ENCODE measurements at places on chromosomes 4 and X.

GRCh38 chr4:79476196-79476595 lies 68.2 kb upstream of the GK2 start:
- no peak for DNase-seq

DNA sequence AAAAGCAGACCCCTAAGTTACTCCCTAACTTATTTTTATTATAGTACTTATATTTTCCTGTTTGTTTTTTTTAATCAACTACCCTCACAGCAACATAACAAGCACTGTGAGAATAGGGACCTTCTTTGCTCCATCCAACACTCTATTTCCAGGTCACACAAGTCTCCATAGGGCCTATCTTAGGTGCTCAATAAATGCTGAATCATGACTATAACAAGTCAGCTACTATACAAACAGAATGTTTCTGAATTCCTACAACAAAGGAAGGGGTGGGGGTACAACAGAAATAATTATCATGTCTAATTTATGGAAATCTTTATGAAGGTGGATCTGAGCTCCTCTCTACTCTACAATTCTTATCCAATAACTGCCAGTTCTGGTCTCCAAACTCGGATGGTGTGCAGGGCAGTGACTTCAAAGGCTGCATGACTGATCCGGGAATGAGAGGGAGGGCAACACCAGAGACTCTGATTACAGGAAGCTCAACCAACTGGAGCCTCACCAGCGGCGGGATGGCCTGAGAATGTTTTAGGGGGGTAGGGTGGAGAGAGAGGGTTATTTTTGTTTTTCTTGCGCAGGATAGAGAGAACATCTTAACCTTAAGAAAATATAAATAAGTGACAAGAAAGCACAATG lies 71.1 kb downstream of the HADH start:
- no peak for DNase-seq

DNA sequence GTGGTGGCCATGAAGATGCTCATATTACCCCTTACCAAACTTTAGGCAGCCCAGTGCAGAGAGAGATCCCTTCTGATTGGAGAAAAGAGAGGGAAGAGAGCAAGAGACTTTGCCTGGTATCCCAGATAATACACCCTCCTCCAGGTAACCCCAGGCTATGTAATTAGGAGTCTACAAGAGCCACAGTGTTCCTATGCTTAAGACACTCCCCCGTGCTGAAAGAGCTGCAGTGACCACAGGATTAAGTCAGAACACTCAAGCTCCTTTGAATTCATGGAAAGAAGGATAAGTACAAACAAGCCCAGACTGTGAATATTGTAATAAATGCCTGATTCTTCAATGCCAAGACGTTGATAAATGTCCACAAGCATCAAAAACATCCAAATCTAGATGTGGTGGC lies 41.4 kb downstream of the PABPC4L start:
- no peak for DNase-seq

DNA sequence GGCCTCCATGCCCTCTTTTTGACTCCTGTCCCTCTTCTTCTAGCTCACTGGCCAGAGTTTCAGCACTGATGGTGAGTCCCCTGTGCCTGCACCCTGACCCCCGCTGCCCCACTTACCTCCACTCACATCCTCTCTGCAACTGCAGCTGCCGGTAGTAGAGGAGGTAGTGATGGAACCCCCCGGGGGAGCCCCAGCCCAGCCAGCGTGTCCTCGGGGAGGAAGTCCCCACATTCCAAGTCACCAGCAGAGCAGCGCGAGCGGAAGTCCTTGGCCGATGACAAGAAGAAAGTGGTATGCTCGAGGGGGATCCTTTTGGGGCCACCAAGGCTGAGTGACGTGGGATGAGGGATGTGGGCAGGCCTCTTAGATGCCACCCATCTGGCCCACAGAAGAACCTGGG lies 5.8 kb downstream of the ARAF start:
- no peak for DNase-seq

- DNase-seq: no peak
These were observed 8.3 kb downstream of the GAB3 start for GRCh38 chrX:154742613-154743012.

GRCh38 chr4:124783847-124784246 lies 71.3 kb upstream of the ANKRD50 start:
- DNase-seq: no peak

GRCh38 chrX:85309717-85310116 lies 65.9 kb downstream of the ZNF711 start:
- DNase-seq: no peak

DNA sequence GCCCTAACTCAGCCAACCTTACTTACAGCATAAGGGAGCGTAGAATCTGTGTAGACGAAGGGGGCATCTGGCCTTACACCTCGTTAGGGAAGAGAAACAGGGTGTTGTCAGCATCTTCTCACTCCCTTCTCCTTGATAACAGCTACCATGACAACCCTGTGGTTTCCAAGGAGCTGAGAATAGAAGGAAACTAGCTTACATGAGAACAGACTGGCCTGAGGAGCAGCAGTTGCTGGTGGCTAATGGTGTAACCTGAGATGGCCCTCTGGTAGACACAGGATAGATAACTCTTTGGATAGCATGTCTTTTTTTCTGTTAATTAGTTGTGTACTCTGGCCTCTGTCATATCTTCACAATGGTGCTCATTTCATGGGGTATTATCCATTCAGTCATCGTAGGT lies 14.6 kb downstream of the PLP1 start:
- DNase-seq: no peak

DNA sequence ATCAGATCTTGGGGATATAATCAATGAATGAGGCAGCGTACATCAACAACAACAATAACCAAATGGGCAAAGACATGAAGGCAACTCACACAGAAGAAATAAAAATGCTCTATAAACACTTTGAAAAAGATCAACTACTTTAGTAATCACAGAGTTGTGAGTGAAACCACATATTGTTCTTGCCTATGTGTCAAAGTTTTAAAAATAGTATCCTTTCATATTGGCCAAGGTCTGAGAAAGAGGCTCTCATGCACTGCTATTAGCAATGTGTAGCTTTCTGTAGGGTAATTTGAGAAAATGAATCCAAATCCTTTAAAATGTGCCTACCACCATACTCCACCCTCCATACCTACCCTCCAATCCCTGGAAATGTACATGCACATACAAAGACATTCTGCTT lies 25.0 kb downstream of the COQ2 start:
- DNase-seq: no peak

DNA sequence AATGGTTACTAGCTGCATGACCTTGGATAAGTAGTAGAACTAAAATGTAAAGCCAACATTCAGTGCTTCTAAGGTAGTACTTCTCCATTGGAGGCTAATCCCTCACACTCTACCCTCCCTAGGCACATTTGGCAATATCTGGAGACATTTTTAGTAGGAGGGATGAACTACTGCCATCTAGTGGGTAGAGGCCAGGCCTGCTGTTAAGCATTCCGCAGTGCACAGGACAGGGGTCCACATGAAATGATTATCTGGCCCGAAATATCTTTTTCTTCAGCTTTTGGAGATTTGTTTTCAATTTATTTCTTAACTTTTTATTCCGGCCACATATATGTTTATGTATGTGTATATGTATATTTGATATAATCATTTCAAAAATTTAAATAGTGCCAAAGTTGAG lies 36.0 kb upstream of the SPANXC start:
- no peak for DNase-seq

- peak; percentile 45 for DNase-seq
These were observed 1.7 kb downstream of the MTMR1 start for GRCh38 chrX:150694738-150695410.

GRCh38 chrX:49270249-49270921 lies 792 bp downstream of the PPP1R3F start:
- no peak for DNase-seq

DNA sequence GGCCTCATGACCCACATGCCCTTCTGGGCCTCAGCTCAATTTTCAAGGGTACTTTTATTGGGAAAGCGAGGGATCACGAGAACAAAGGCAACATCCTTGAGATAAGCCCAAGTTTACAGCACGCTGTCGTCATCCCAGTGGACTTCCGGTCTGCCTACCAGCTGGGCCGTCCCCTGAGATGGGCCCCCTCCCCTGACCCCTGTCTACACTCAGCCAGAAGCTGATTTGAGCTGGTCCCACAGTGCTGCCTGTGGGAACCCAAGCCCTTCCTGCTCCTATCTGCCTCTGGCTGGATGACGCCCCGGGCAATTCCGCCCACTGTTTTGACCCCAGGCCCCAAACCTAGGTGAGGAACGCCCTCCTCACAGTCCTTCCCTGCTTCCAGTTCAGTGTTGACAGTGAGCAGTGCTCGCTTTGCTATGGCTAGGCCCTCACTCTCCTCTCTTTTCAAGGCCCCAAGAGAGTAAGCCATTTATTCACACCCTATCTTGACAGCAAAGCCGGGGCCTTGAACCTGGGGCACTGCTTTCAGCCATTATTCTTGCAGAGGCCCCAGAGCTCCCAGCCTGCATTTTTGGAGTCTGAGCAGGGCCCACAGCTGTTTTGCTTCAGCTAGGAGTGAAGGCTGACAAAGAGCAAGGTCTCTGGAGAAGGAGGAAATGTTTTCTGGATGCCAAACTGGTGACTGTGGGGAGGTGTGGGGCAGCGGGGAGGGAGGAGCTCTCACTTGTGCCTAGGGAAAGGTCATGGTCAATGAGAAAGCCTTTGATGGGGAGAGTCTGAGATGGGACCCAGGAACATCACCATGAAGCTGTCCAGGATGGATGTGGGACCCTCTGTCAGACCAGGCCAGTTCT lies 164.6 kb upstream of the BCOR start:
- no peak for DNase-seq

- DNase-seq: no peak
These were observed 21.9 kb upstream of the ZNF81 start for GRCh38 chrX:47814851-47815250.

GRCh38 chr4:183261953-183262775 lies 57.9 kb downstream of the CLDN22 start:
- peak; percentile 82 for DNase-seq

DNA sequence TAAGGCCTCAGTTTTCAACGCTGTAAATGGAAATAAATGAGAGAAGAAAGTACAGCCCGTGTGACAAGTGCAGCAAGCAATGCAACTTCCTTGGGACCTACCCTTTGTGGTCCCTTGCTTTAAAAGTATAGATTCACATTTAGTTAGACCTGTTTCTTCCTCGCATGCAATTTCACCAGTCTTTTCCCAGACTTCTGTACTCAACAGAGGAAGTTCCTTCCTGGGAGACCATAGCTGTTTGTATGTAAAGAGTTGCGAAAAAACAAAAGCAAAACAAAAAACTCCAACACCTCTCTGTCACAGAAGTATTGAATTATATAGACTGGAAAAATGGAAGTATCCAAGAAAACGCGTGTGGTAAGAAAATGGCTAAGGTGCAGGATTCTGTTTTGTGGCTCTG lies 1.1 kb upstream of the IRF2 start:
- DNase-seq: no peak

- DNase-seq: no peak
These were observed 907 bp downstream of the LHFPL1 start for GRCh38 chrX:112678831-112679230.

GRCh38 chr4:1039493-1040343 lies 28.3 kb downstream of the FGFRL1 start:
- no peak for DNase-seq

DNA sequence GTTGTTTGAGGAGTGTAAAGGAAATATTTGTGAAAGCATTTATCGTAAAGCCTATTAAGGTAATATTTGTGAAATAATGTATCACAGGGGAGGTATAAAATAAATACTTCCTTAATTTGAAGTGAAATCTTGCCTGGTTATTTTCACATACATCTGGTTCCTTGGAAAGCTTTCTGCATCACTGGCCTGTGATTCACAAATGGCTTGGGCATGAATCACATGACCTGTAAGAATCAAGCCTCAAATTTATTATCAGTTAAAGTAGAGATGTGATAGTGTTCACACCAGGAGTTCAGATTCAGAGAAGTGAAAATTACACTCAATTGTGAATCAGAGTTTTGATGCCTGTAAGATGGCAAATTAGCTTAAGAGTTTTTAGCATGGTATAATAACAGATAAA lies 1911.4 kb downstream of the STIM2 start:
- no peak for DNase-seq

GRCh38 chrX:15858051-15858450 lies 3.4 kb upstream of the AP1S2 start:
- DNase-seq: no peak

GRCh38 chr4:10063544-10064300 lies 42.4 kb upstream of the SLC2A9 start:
- no peak for DNase-seq

DNA sequence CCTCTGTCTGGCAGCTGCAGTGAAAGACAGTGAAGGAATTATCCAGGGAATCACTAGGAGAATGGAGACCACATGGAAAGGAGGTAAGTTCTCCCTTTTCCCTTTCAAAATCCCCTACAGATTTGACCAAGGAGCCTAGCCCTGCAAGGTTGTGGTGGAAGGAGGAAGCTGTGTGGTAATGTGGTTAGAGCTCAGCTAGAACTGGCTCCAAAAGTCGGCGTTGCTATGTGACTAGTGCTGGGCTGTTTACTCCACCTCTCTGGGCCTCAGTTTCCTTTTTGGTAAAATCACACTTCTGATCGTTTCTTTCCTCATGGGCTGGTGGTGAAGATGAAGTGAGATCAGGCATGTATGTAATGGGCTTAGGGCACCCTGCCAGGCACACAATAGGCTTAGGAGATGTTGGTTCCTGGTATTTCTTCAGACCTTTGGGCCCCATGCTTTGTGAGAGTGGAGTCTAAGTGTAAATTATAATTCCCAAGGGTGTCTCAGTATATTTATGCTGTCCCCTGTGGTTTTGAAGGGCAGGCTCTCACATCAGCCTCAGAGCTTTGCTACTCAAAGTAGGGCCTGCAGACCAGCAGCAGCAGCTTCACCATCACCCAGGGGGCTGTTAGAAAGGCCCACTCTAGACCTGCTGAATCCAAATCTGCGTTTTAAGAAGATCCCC lies 183.7 kb upstream of the BCOR start:
- no peak for DNase-seq

GRCh38 chrX:20515841-20516461 lies 249.2 kb upstream of the RPS6KA3 start:
- peak; percentile 31 for DNase-seq

DNA sequence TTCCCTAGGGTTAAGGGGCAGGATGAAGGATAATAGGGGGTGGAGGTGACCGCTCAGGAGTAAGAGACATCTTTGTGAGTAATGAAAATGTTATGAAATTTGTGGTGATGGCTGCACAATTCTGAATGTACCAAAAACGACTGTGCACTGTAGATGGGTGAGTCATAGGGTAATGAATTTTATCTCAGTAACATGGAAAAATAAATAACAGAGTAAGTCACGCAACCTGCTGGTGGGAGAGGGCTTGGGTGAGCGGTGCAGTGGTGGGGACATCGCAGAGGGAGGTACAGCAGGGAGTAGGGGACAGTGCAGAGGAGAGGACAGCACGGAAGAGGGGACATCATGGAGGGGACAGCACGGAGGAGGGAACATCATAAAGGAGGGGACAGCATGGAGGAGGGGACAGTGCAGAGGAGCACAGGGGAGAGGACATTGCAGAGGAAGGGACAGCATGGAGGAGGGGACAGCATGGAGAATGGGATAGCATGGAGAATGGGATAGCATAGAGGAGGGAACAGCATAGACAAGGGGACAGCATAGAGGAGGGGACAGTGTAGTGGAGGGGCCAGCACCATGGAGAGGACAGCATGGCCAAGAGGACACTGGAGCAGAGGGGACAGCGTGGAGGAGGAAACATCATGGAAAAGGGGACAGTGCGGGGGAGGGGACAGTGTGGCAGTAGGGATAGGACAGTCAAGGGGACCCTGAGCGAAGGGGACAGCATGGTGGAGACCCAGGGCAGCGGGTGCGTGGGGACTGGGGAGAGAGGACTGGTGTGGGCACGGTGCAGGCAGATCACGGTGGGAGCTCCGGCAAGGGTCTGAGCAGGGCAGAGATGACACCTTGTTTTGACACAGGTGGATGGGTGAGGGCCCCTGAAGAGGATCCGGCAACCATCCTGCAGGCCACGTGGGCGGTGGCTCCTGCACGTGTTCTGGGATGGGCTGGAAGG lies 68.5 kb upstream of the MXD4 start:
- no peak for DNase-seq

GRCh38 chrX:20393944-20394343 lies 127.2 kb upstream of the RPS6KA3 start:
- DNase-seq: no peak
